ENCODE measurements at places on chromosomes 11 and 22. TPM values are rescaled to one million over a fixed set of nuclear protein-coding genes. Genes with fewer than 3 reads are reported as not detected.

MB gene
- total RNA-seq = 8.7 TPM

FOLR1 gene
- total RNA-seq = 0.11 TPM

MS4A13 gene
- total RNA-seq = not detected

INS gene
- total RNA-seq = not detected

PIK3IP1 gene
- total RNA-seq = 0.80 TPM

AQP11 gene
- total RNA-seq = 1.4 TPM

P4HA3 gene
- total RNA-seq = 38.3 TPM

GSTP1 gene
- total RNA-seq = 1,419 TPM

PGA4 gene
- 0.26 TPM for total RNA-seq

RPS25 gene
- total RNA-seq = 852 TPM

NNMT gene
- total RNA-seq = 380 TPM

SCN4B gene
- total RNA-seq = 0.04 TPM

ACTN3 gene
- 0.10 TPM for total RNA-seq

C22orf31 gene
- total RNA-seq = not detected

PAAF1 gene
- 12.7 TPM for total RNA-seq
